Activated CD4-positive, alpha-beta T cell treated with anti-CD3 and anti-CD28 coated beads for 36 hours (primary cell): ENCODE measurements at places on chromosomes 6 and 20. TPM values are rescaled to one million over a fixed set of nuclear protein-coding genes. Genes with fewer than 3 reads are reported as not detected.

DNA sequence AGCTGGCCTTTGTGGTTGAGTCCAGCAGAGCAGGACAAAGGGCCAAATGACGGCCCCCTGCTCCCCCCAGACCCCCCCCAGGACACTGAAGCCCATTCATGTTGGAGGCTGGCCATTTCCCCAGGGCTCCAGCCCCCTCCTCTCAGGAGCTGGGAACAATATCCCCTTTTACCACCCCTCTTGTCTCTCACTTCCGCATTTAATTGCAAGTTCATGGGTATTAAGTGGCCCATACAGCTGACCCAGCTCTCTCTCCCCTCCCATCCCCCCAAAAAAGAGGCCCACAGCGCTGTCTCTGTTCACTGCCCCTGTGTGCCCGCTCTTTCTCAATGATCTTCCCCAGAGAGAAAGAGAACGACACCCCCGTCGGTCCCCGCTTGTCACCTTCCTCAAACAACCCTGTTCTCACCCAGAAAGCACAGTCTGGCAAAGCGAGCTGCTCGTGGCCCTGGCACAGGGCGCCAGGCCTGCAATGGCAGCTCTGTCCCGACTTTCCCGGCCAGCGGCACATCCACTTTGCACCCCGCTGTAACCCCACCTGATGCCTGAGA, 30.4 kb downstream of the PREX1 start:
- DNase-seq, result no peak

DNA sequence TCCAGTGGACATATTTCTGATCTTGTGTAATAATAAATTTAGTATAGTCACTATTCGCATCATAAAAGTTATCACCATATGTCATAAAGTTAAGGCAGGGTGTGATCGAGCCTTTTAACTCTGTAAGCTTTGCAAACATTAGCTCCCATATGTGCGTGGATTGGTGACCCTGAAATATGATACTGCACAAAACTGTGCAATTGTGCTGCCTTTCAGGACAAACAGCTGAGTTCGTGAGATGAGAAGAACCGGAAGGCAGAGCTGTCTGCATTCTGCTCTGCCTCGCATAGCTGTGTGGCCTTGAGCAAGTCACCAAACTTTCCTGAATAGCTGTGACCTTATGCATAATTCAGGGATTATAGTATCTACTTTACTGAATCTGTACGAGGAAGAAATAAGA, 3.2 kb upstream of the PLEKHG1 start:
- DNase-seq, result no peak

The HLA-DPB1 gene
- total RNA-seq, result 5.2 TPM

DNA sequence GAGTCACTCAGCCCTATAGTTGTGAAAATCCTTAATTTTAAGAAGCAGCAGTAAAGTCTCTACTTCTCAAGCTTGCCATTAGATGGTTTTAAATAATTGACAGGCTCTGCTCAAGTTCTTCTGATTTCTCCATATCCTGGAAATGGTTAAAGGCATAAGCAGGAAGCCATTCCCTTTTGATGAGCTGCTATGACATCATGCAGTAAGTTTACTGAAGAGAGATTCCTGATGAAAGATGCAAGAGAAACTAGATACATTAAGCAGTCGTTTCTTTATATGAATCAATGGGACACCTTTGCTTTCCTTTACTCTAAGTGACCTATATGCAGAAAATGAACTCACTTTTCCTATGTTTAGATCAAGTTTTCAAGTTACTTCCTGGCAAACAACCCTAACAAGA, 9.8 kb downstream of the POPDC3 start:
- DNase-seq, result no peak

DNA sequence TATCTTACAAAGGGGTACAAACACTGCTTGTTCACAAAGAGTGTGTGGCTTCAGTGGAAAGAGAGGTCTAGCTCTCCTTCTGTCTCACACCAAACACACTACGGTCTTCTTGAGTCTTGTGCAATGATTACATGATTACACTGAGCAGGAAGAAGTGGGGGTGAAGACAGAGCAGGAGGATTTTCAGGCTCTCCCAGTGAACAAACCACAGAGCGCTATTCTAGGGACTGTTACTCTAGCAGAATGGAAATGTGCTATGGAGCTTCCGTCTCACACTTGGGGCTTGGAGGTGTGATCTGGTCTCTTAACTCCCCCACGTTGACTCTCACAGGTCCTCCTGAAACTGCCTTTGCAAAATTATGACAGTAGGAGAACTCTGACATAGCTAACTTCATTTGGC, 203.4 kb downstream of the MYLK4 start:
- no peak for DNase-seq

DNA sequence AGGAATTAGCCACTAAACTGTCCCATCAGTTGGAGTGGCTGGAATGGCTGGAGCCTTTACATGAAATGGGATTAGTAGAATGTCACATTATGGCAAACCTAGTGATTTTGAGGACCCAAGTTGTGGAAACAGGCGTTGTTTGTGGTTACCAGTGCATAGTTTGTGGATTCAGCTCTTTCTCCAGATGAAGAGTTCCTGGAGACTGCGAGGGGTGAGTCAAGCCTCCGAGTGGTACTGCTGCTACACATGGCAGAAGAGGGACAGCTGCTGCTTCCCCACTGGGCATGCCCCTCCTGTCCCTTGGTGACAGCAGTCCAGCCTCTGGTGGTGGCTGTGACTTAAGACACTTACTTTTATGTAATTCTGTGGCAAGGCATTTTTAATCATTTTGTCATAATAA, 94.2 kb upstream of the SCP2D1 start:
- DNase-seq, result no peak

- no peak for DNase-seq
Measured at GRCh38 chr20:24504331-24505285, 35.2 kb downstream of the SYNDIG1 start.

The GRM1 gene
- not detected for total RNA-seq

The CDSN gene
- total RNA-seq, result not detected

- no peak for DNase-seq
Measured at GRCh38 chr6:119339941-119340456, 9.6 kb downstream of the MAN1A1 start.

DNA sequence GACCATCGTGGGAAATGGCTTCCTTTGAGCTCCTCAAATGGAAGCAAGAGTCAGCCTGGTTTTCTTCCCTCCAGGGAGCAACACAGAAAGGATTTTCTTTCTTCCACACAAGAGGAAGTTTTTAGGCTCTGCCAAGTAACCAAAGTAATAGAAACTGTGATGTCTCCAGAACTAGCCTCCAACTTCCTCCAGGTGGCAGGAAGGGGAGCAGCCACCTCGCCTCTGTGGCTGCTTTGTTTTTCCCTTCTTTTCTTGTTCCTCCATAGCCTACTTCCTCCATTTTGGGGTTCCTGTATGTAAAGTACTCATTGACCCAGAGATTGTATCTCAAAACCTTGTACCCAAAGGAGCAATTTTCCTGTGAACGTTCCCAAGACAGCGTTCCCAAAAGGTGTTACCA, 32.7 kb upstream of the CCR6 start:
- no peak for DNase-seq

GRCh38 chr6:16434885-16435284, 196.5 kb downstream of the GMPR start:
- DNase-seq, result no peak

DNA sequence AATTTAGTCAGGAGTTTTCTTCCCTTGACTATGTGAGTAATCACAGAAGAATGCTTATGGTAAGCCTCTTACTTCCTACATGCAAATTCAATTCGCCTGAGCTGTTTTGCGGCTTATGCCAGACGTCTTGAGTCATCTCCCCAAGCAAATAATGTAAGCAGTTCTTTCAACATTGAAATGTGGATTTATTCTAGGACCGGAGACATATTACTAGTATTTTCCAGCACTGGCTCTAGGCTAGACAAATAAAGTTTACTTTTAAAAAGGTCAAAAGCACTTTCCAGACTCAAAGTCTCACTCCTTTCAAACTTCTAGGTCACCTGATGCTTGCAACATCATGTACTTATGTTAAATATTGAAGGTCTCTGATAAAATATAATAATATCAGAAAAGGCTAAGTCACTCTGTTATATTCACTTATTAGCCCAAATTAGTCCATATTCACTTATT, 38.1 kb upstream of the NOX3 start:
- DNase-seq, result peak; percentile 52

DNA sequence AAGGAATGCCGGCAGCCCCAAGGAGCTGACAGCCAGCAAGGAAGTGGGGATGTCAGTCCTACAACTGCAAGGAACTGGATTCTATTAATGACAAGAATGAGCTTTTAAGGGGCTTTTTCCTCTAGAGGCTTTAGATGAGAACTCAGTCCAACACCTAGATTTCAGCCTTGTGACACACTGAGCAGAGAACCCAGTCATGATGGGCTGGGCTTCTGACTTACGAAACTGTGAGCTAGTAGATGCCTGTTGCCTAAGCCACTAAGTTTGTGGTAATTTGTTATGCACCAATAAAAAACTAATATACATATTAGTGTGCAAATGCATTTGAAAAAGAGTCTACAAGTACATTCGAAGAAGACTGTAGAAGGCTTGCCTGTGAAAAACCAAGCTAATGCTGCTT, 263.3 kb downstream of the SOX4 start:
- DNase-seq, result no peak

The VNN1 gene
- not detected for total RNA-seq

The DEFB124 gene
- total RNA-seq, result not detected

GRCh38 chr6:33991610-33992009, 154.3 kb downstream of the GRM4 start:
- no peak for DNase-seq

DNA sequence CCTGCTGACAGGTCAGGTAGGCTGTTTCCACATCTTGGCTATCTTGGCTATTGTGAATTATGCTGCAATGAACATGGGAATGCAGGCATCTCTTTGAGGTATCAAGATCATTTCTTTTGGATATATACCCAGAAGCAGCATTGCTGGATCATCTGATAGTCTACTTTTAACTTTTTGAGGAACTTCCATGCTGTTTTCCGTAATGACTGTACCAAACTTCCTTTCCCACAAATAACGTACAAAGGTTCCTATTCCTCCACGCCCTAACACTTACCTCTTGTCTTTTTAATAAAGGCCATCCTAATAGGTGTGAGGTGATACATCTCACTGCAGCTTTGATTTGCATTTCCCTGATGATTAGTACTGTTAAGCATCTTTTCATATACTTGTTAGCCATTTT, 338.7 kb upstream of the RUNX2 start:
- DNase-seq, result no peak

The SLC32A1 gene
- total RNA-seq, result not detected

The BTN1A1 gene
- not detected for total RNA-seq

The PNPLA1 gene
- not detected for total RNA-seq

The TSBP1 gene
- total RNA-seq, result not detected

- DNase-seq, result no peak
Measured at GRCh38 chr20:45835825-45836224, 2.2 kb downstream of the SNX21 start.

The HDAC2 gene
- total RNA-seq, result 101 TPM

DNA sequence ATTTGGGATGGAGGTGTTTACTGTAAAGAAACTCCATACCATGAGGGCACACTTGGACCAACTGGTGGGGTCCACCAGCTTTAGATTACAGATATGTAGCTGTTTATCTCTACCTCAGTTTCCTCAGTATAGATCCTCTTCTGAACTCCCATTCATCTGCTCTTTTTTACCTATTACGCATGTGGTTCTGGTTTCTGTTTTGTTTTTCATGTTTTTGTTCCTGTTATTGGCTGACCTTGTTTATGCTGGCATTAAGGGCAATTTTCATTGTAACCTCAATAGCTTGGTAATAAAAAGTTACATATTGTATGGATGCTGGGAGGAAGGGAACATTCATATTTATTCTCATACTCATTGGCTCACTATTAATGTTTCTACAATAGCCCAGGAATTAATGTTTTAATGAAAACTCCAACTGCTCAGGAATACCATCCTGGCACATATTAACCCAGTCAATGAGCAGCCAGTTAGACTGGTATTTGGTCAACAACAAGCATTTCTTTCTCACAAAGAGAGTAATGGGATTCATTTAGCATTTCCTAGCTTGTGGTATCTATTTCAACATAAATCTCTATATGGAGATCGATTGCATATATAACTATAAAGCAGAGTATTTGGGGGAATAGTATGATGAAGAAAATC, 83.8 kb upstream of the FAM184A start:
- no peak for DNase-seq

The IL17A gene
- total RNA-seq, result 9.1 TPM

DNA sequence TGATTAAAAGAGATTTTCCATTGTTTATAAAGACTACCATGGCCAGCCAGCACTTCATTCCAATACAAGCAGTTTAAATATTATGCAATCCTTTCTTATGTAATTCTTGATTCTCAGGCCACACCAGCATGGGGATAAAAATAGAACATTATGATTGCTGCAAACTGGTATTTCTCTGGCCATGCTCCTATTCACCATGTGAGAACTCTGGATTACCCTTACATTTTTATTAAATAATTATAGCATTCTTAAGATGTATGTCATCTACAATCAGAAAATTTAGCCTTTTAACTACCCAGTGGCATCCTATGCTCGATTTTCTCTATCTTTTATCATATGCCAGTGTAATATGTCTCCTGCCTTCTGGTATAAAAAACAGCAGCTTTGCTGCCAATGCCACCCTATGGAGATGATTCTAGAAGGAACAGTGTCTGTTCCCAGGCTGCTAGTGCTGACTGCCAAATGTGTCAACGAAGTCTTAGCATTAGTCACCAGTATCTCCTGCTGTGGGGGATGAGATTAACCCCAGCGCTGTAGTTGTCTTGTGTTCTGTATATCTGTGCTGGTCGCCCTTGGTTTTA, 501.4 kb downstream of the BCKDHB start:
- DNase-seq, result no peak

- peak; percentile 31 for DNase-seq
Measured at GRCh38 chr6:13924146-13924948, 405 bp upstream of the RNF182 start.

The ADTRP gene
- total RNA-seq, result 26.3 TPM

DNA sequence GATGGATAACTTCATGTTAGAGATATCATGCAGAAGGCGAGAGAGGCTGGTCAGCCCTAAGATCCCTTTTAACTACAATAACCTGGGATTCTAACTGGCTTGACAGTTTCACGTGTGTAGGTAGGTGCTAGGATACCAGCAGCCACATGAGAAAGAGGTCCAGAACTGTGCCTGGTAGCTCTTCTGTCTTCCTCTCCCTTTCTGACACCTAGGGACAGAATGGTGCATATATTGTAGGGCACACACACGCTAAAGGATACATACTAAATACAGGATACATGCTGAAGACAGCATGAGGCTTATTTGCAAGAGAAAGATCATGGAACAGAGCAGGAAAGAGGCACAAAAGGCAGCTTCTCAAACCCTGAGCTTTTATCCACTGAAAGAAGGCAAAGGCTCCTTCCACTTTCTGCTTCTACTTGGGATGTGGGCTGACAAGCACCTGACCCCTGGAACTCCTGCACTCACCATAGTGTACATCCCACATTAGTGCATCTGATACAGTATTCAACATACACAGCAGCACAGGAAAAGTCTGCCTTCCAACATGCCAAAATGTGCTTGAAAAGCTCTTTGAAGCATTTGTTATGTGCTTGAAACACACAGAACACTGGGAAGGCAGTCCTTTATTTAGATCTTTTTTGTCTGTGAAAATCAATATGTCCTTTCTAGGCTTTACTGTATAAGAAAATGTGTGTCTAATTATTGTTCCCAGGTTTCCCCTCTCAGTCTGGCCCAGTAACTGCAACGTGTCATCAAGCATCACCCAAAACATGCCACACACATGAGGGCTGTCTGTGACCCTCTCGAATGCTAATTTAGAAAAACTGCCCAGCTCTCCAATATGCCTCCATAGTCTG, 3.2 kb downstream of the SLC22A23 start:
- DNase-seq, result no peak
